ENCODE measurements at places on chromosomes 13 and 19.

DNA sequence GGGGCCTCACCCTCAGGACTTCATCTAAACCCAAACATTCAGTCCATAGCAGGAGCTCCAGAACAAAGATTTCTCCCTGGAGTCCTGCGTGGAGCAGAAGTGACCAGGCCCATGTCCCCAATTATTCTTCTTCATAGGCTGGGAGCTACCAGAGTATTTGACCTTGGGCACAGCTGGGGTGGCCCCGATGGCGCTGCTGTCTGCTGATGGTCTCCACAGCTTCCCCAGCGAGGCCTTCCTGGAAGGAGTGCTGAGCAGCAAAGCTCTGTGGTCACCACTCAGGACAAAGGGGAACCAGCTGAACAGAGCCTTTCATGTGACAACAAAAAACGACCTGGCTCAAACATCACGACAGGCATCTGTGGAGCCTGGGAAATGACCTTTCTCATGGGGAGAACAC is 62.7 kb upstream of the ARGLU1 start:
- DNase-seq = no peak

GRCh38 chr19:49591731-49592485 is 926 bp downstream of the PRR12 start:
- no peak for DNase-seq

- DNase-seq = no peak
These were observed 483.7 kb upstream of the ATXN8OS start for GRCh38 chr13:69623973-69624372.

GRCh38 chr13:85314686-85315085 is 484.5 kb downstream of the SLITRK6 start:
- no peak for DNase-seq

GRCh38 chr19:58054901-58055874 is 3.9 kb upstream of the ZNF135 start:
- DNase-seq = no peak

GRCh38 chr13:24671386-24672113 is 8.7 kb upstream of the ATP12A start:
- DNase-seq = no peak

GRCh38 chr13:60655256-60655655 is 258.2 kb downstream of the TDRD3 start:
- DNase-seq = no peak

GRCh38 chr13:102440259-102440936 is 38.5 kb upstream of the FGF14 start:
- DNase-seq = no peak

GRCh38 chr13:27401210-27401609 is 23.2 kb upstream of the GTF3A start:
- no peak for DNase-seq

DNA sequence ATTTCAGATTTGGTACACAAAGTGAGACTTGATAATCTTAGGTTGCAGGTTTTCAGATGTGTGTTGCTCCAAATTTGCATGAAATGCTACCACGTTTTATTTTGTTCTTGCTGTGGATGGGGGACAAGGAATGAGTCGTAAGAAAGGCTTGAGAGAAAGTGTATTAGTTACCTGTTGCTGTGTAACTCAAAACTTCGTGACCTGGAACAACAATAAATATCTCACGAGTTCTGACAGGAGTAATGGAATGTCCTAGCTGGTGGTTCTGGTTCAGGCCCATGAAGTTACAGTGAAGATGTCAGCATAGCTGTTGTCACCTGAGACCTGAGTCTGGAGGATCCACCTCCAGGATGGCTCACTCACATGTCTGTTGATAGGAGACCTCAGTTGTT is 1.2 kb downstream of the ZNF8 start:
- no peak for DNase-seq

GRCh38 chr19:15238639-15239155 is 6.4 kb upstream of the EPHX3 start:
- DNase-seq = no peak

- no peak for DNase-seq
These were observed 14.4 kb downstream of the ARHGAP35 start for GRCh38 chr19:46875234-46875633.

DNA sequence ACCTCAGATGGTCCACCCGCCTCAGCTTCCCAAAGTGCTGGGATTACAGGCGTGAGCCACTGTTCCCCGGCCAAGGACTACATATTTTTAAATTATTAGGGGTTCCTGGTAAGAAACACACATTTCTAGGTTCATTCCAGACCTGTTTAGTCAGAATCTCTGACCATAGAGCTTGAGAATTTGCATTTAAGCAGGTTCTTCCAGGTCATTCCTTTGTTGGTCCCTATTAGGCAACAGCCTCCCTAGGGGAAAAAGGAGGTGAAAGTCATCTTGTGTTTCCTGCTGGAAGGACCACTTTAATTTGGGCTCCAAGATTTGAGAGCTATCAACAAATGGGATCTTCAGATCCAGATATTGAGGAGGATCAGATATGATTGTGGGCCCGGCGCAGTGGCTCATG is 16.3 kb downstream of the S1PR2 start:
- no peak for DNase-seq

- no peak for DNase-seq
These were observed 9.8 kb downstream of the CLEC4M start for GRCh38 chr19:7772752-7773291.

GRCh38 chr13:67235265-67235664 is 5.1 kb upstream of the PCDH9 start:
- no peak for DNase-seq

DNA sequence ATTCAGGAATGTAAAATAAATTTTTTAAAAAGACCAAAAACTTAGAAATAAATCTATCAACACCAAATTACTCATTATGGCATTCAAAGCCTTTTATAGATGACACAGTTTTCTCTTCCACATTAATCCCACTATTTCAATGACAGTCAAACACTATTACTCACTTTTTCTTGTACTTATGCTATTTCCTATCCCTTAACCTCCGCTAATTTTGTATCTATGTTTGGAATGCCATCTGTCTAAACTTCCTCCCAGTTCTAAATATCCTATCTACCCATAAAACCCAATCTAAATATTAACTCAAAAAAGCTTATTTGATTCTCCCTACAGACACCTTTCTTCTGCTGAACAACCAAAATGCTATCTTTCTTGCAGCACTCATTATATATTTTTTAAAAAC is 203.5 kb downstream of the ENOX1 start:
- DNase-seq = no peak

DNA sequence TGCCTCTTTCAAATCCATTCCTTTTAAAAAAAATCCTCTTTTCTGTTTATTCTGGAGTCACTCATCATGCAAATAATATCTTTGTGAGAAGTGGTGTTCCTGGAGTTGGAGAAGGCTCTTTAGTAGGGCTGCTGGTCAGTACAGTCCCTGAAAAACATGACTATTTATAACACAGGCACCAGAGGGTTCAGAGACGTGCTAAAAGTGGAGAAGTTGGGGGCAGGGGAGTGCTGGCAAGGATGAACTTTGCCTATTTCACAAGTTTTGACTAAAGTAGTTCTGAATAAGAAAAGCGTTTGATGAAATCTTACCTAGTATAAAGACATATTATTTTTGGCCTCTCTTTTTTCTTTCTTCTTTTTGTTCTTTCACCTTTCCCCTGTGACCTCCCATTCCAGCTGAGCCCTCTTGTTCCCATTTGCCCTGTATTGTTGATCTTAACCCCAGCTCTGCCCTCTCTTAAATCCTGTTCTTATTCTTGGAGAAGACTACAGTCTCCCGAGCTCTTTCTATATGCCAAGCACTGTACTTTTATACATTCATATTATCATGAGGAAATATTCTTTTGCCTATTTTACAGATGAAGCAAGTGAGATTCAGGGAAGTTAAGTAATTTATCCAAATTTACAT is 129.1 kb downstream of the TM9SF2 start:
- no peak for DNase-seq

GRCh38 chr13:42893214-42893671 is 98.8 kb downstream of the EPSTI1 start:
- DNase-seq = no peak

DNA sequence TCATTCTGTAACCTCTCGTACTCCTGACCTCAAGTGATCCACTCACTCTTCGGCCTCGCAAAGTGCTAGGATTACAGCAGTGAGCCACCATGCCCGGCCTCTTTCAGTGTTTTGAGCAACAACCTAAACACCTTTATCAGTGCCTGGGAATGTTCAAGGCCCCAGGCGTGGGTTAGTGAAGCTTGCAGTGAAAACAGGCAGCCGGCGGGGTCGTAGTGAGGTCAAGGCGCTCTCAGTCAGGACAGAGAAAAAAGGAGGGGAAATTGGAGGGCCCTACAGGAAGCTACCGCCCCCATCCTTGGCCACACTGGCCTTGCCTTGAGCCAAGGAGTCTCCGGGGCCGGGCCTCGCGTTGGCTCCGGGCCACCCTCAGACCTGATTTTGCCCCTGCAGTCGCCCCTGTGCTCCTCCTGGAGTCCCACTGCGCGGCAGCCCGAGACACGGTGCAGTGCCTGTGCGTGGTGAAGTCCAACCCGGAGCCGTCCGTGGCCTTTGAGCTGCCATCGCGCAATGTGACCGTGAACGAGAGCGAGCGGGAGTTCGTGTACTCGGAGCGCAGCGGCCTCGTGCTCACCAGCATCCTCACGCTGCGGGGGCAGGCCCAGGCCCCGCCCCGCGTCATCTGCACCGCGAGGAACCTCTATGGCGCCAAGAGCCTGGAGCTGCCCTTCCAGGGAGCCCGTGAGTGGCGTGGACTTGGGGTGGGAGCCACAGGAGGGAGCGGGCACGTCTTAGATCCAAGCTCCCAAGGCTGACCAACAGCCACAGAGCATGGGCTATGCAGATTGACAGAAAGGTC is 17.7 kb downstream of the MAG start:
- DNase-seq = no peak

DNA sequence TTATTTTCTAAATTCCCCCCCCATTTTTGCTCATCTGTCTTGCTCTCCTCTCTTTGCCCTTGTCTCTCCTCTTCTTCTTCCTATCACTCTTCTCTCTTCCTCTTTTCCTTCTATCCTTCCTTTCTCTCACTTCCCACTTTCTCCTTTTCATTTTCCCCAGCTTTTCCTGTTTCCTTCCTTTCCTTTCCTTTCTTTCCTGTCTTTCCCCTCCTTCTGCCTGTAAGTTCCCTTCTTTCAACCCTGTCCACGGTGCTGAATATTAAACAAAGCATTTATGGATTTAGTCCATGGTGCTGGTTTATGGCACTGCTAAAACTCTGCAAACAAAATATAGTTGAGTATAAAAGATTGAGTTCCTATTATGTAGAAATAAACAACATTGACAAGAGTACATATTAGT is 27.6 kb downstream of the SCEL start:
- DNase-seq = no peak

- DNase-seq = no peak
These were observed 99.7 kb downstream of the PCDH9 start for GRCh38 chr13:67130444-67130843.

DNA sequence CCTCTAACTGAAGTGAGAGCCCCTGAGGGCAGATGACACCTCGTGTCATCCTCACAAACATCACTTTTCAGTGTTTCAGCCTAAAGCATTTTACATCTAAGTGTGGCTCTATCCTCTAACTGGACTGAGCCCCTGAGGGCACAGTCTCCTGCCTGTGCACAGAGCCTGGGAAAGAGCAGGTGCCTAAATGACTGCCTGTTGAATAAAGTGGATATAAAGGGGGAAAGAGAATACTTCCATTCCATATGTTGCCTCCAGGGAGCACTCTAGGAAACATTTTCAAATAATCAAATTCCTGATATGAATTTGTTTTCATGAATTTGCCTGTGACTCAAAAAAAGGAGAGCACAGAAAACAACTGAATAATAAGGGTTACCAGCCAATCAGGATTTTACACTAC is 32.2 kb downstream of the CNMD start:
- no peak for DNase-seq

GRCh38 chr13:74569251-74569650 is 435.0 kb upstream of the KLF12 start:
- DNase-seq = no peak

GRCh38 chr13:109576331-109576813 is 210.0 kb downstream of the IRS2 start:
- DNase-seq = no peak

GRCh38 chr13:43564952-43565351 is 221.8 kb downstream of the ENOX1 start:
- DNase-seq = no peak

GRCh38 chr13:22079961-22080360 is 409.1 kb downstream of the FGF9 start:
- DNase-seq = no peak

DNA sequence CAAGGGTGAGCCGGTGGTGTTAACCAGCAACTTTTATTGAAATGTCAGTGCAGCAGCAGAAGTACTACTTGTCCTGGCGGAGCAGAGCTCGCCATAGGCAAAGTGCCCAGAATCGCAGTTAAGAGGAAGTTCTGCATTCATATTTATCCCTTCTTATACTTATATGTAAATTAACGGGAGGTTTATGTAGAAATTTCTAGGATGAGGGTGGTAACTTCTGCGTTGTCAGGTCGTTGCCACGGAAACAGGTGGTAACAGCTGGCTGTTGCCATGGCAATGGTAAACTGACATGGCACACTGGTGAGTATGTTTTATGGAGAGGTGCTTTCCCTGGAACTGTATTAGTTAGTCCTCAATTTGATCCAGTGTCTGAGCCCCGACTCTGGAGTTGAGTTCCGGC is 2494.9 kb upstream of the PCDH20 start:
- no peak for DNase-seq

- DNase-seq = no peak
These were observed 15.0 kb downstream of the ZNF350 start for GRCh38 chr19:51971624-51972023.

GRCh38 chr13:110388108-110388943 is 81.2 kb downstream of the COL4A2 start:
- peak; percentile 65 for DNase-seq

- no peak for DNase-seq
These were observed 324.6 kb downstream of the KLF12 start for GRCh38 chr13:73809561-73809960.

- DNase-seq = no peak
These were observed 128.8 kb downstream of the SIPA1L3 start for GRCh38 chr19:38035515-38036495.

DNA sequence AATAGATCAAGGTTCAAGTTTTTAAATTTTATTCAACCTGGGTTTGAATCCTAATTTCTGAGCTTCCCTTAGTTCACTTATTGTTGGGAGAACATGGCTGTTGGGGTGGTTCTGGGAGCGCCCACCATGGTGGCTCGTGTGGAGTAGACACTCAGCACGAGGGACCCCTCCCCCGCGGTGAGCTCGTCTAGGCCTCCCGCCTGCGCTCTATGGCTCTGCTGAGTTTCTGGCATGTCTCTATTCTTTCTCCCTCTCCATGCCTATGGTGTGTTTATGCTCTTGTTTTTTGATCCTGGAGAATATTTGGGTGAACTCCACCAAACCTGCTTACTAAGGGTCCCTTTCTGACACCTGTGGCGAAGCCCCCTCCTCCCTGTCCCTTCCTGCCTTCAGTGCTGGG is 1.6 kb upstream of the EPN1 start:
- DNase-seq = no peak

- no peak for DNase-seq
These were observed 18.4 kb upstream of the CCL25 start for GRCh38 chr19:8034178-8034525.

DNA sequence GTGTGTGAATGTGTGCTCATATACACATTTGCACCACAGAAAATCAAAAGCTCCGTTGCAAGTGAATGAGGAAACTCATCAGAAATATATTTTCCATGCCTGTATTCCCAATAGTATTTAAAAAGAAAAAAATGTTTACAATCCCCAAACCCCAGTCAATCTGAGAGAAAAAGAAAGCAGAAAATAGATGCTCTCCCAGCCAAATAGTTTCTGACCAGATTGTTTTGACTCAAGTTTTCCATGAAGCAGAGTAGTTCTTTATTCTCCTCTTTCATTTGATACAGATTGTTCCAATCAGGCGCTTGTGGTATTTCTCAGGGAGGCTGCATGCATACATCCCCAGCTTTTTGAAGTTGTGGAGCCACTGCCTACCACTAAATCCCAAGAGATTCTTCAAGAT is 110.6 kb downstream of the STARD13 start:
- no peak for DNase-seq
